ENCODE measurements at places on chromosomes 16 and 17.
A peak's percentile ranks its signal among the peaks of the same experiment; 100 is the strongest.

GRCh38 chr16:82232806-82233205 is 62.8 kb upstream of the MPHOSPH6 start:
- DNase-seq, result no peak

GRCh38 chr17:65556014-65556909 is 5.2 kb downstream of the AXIN2 start:
- DNase-seq, result peak; percentile 78

- DNase-seq, result peak; percentile 86
Observed at GRCh38 chr16:70746040-70746707, 54.8 kb downstream of the VAC14 start.

DNA sequence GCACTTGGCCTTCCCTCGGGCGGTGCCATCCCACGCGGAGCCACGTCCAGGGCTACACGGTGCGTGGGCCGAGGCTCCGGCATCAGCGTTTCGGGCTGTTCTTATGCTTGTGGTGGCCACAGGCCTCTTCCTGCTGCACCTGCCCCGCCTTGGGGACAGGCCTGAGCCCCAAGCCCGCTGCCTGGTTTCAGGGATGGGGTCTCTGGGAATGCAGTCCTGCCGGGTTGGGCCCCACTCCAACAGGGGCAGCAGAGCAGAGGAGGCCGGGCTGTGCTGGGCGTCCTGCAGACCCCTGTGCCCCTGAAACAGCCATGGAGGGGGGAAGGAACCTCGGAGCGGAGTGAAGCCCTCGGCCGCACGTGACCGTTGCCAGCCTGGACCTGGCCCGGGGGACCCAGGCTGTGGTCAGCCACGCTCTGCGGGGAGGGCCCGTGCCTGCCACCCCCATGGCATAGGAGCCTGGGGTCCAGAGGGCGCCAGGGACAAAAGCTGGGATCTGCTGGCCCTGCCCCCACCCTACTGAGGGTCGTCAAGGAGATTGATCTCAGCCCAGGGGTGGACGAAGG is 453 bp upstream of the WFIKKN1 start:
- DNase-seq, result no peak

- no peak for DNase-seq
Observed at GRCh38 chr16:1277617-1278282, 21.9 kb downstream of the TPSD1 start.

- DNase-seq, result no peak
Observed at GRCh38 chr16:31344712-31345111, 10.3 kb upstream of the ITGAX start.

DNA sequence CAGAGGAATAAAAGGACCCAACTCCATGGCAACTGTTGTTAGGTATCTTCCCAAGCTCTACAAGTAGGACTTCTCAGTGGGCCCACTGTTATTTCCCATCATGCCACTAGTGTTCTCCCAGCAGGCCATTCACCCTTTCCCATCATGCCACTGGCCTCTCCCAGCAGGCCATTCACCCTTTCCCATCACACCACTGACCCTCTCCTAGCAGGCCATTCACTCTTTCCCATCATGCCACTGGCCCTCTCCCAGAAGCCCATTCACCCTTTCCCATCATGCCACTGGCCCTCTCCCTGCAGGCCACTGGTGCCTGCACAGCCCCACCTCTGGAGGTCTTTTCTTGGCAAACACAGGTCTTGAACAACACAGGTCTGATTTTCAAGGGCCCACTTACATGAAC is 36.3 kb downstream of the IFT140 start:
- no peak for DNase-seq

DNA sequence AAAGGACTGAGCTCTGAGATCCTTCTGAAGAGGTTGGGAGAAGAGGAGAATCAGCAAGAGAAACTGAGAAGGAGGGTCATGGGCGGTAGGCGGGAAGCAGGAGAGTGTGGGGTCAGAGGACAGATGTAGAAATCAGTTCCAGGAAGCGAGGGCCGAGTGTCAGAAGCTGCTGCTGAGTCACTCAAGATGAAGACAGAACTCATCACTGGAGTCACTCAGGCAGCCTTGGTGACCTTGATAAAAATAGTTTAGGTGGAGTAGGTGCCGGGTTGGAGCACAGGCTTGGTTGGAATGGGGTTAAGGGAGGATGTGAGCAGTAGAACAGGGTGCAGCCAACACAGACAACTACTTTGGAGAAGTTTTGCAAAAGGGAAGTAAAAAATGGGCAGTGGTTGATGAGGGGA is 6.1 kb upstream of the ITGAM start:
- DNase-seq, result no peak

- no peak for DNase-seq
Observed at GRCh38 chr16:12345349-12345748, 368.8 kb downstream of the SNX29 start.

- DNase-seq, result no peak
Observed at GRCh38 chr16:75181630-75182029, 25.3 kb downstream of the CTRB2 start.

DNA sequence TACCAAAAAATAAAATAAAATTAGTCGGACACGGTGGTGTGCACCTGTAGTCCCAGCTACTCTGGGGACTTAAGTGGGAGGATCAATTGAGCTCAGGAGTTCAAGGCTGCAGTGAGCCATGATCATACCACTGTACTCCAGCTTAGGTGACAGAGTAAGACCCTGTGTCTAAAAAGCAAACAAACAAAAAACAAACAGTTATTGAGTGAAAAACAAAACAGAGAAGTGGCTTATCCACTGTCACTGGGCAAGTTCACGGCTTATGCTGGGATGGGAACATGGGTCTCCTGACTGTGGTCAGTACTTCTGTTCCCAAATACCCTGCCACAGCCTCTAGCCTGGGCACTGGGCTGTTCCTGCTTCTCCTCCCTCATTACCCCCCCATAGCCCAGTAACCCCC is 9.5 kb upstream of the GRN start:
- no peak for DNase-seq

GRCh38 chr16:87703071-87703470 is 62.7 kb downstream of the KLHDC4 start:
- no peak for DNase-seq

DNA sequence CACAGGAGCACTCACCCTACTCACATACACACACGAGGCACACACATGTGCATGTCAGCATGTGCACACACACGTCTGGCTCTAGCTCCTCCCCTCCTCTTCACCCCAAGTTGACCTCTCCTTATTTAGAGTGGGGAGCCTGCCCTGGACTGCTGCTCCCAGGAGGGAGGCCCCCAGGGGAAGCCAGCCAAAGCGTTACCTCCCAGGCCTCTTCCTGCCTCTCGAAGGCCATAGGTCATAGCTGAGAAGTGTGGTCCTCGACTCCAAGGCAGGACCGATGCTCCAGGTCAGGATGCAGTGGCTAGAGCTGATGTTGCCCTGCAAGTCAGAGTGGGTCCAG is 18.8 kb downstream of the POLR3K start:
- no peak for DNase-seq

GRCh38 chr16:77509796-77510195 is 75.0 kb upstream of the ADAMTS18 start:
- no peak for DNase-seq

DNA sequence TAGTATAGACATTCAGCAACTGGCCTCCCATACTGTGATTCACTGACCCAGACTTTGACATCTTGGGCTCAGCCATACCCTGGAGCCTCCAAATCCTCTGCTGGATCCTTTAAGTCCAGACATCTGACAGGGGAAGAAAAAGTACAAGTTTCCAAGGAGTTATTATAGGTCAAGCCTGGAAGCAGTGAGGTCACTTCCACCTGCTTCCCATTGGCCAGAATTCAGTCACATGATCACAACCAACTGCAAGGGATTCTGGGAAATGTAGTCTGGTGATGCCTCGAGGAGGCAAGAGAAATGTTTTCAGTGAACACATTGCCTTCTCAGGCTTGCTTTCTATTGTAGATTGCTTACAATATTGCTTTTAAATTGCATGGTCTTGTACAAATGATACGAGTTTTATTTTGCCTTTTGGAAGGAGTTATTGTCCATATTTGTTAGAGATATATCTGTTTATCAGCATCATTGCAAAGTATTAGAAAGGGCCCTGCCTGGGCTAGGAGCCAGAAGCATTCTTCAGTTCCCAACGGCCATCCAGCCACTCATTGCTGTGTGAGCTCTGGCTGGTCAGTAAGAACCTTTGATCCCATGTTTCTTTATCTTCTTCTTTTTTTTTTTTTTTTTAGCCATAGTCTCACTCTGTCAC is 696.9 kb downstream of the WWOX start:
- peak; percentile 75 for DNase-seq

DNA sequence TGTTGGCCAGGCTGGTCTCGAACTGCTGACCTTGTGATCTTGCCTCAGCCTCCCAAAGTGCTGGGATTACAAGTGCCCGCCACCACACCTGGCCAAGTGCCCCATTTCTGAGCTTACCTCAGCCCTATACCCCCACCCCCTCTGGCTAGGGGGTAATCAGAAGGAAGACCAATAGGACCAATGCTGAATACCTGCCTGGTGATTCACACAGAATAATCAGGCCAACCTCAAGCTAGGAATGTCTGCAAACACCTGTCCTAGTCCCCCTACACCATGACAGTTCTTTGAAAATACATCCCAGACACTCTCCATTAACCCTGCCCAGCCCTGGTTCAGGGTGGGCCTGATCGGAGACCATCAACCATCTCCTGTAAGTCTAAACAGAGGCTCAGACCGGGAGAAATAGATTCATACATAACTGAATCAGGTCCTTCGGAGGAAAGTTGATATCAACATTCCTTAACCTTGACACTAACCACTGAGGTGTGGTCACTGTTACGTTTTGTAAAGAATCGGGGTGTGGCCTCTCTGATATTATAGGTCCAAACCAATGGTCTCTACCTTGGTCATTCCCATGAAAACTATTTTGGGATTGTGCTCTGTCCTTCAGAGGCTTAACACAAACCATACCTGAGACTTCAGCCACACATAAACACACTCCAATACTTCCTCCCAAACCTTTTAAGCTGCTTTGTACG is 130.8 kb downstream of the GAS7 start:
- no peak for DNase-seq

DNA sequence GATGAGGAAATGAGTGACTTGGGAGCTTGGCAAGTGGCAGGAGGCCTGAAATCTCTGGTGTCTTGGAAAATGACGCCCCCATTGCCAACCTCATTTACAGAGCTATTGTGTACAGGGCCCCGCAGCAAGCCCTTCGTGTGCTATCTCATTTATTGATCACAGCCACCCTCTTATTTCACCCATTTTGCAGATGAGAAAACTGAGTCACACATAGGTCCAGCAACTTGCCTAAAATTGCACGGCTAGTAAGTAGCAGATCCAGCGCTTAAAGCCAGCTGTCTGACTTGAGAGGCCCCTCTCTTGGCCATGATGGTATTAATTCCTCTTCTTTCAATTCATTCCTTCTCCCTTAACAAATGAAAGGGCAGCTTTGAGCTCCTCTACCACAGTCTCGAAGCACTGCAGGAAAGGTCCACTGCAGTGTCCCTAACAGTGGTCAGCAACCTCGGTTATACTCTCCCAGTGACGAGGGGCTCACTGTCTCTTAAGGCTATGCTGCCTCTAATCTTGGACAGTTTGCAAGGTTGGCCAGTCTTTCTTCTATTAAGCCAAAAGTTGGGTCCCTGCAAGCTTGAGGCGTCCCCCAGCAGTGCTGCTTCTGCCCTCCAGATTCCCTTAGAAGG is 162.2 kb downstream of the COPRS start:
- DNase-seq, result no peak

DNA sequence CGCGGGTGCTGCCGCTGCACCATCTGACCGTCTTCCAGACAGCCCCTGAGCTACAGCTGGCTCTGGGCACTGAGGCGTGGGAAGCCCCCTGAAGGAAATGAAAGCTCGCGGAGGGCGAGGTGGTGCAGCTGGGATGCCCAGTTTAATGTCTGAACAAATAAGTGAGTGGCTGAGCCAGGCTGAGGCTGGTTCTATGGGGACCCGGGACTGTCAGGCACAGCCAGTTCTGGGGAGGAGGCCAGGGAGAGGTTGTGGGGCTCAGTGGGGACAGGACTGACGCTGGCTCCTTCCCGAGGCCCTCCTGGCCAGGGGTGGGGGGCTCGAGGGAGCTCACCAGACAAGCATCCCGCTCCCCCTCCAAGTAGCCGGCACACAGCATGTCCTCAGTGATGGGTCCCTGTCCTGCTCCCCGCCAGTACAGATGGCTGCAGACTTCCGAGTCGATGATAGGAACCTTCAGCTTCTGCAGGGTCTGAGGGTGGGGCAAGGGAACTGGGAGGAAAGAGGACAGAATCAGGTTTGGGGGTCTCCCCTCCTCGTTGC is 4.4 kb downstream of the PRSS22 start:
- no peak for DNase-seq

- DNase-seq, result no peak
Observed at GRCh38 chr17:7843257-7843535, 9.2 kb downstream of the KDM6B start.

GRCh38 chr17:40316571-40317344 is 7.8 kb downstream of the RARA start:
- DNase-seq, result peak; percentile 79

GRCh38 chr17:55284001-55284884 is 19.5 kb downstream of the HLF start:
- peak; percentile 44 for DNase-seq

- DNase-seq, result no peak
Observed at GRCh38 chr16:2358811-2359210, 18.3 kb upstream of the ABCA3 start.

- DNase-seq, result no peak
Observed at GRCh38 chr17:56184650-56185049, 31.4 kb downstream of the ANKFN1 start.

DNA sequence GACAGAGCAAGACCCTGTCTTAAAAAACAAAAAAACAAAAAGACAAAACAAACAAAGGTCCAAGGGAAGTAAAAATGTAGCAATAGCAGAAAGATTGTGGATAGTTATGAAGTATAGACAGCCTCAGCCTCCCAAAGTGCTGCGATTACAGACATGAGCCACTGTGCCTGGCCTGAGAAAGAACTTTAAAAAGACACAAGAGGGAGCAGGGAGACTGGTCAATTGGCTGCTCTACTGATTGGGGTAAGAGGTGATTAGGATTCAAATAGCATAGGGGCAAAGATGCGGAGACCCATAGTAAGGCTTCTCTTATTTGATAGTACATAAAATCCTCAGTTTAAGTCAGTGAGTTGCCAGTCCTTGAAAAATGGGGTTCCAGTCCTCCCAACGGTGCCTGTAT is 518.2 kb upstream of the GOT2 start:
- DNase-seq, result no peak

DNA sequence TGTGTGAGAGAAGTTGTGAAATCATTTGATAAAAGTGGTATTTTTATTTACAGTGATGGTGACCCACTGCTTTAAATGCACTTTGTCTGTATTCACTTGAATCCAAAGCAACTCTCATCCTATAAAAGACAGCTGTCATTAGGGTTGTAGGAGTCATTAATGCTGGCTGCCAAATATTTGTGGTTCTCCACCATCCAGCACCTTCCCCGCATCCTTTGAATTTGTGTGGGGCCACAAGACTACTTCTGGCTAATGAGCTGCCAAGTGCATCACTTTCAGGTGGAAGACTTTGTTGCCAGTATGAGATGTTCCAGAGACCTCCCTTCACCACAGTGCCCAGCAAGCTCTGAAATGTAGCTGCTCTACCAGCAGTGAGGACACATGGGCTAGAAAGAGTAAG is 43.4 kb downstream of the CMTM3 start:
- DNase-seq, result no peak

GRCh38 chr16:48432136-48432535 is 46.9 kb upstream of the SIAH1 start:
- DNase-seq, result peak; percentile 53

- DNase-seq, result peak; percentile 53
Observed at GRCh38 chr17:64083563-64084085, 46.3 kb downstream of the ERN1 start.
